ENCODE measurements at places on chromosomes 1 and 21. TPM values are rescaled to one million over a fixed set of nuclear protein-coding genes. Genes with fewer than 3 reads are reported as not detected.

DNA sequence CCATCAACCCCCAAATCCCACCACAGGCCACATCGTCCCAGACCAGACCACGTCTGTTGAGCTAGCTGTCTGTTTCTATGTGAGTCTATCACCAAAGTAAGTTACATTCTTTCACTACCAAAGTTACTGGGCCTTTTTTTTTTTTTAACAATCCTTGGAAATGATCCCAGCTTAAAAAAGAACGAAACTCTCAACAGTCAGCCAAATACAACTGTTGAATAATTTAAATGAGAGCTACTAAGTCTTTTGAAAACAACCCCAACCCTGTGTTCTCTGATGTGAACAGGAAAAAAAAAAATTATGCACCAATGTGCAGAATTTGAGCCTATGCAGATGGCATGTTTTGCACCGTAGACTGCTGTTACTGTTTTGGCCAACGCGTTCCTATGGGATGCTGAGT is 134.0 kb upstream of the ETS2 start:
- no peak for DNase-seq

DNA sequence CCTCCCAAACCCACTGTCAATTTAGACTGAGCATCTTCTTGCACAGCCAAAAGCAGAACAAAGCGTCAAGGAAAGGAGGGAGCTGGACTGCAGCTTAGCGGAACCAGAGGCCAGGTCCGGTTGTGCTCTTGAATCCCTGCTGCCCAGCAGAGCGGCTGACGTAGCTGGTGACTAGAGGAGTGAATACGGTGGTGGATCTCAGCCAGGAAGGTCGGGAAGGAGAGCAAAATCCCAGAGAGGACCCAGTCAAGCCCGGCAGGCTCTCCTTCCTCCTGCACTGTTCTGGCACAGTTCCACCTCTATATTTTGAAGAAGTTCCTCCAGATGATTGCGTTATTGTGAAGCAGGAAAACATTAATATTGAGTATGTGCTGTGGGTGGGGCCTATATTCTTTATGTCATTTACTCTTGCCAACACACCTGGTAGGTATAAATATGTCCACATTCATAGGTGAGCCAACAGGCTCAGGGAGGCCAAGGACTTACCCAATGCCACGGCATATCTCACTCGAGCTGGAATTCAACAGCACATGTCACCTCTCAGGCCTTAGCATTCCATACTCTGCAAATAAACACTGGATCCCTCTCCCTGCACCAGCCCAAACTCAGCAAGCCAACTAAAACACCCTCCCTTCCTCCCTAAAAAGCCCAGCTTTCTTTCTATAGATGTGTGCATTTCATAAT is 23.6 kb upstream of the ABCB10 start:
- peak; percentile 58 for DNase-seq

DNA sequence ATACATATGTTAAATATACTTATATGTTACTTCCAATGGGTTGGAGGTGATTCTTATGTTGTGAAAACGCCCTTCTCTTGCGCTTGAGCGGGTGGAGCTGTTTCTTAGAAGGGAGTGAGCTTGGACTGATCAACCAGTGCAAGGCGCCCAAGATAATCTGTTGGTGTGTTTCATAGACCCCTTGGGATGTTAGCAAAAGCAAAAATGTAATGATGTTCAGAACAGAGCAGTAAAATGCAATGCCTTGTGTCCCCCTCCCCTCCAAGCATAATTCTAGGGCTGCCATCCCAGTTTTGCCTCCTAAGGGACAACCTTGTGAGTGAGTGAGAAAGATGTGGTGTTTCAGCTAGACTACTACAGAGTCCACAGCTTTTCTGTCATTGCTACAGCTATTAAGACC is 6.2 kb upstream of the CD34 start:
- peak; percentile 47 for DNase-seq

- DNase-seq: peak; percentile 84
Measured at GRCh38 chr1:155166471-155167165, 6.5 kb downstream of the KRTCAP2 start.

- no peak for DNase-seq
Measured at GRCh38 chr1:154572468-154573167, 5.0 kb downstream of the CHRNB2 start.

- no peak for DNase-seq
Measured at GRCh38 chr1:100931716-100932115, 35.8 kb downstream of the SLC30A7 start.

GRCh38 chr1:54290506-54291184 is 90.7 kb downstream of the MRPL37 start:
- no peak for DNase-seq

DNA sequence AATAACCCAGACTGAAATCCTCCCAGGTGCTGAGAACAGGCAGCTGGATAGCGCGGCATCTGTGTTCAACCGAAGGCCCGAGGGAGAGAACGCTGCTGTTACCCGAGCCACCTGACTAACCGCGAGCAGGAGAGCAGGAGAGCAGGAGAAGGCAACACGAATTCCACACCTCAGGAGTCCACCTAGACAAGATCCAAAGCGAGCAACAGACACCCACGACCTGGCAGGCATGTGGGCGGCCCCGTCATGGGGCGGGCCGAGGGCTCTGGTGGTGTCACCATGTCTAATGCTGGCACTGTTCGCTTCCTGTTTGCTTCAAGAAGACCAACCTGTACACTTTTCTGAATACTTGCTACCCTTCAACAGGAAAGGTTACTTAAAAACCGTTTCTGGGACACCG is 20.9 kb upstream of the SPATC1L start:
- DNase-seq: no peak

GRCh38 chr1:228767636-228768354 is 32.5 kb downstream of the RHOU start:
- DNase-seq: no peak

DNA sequence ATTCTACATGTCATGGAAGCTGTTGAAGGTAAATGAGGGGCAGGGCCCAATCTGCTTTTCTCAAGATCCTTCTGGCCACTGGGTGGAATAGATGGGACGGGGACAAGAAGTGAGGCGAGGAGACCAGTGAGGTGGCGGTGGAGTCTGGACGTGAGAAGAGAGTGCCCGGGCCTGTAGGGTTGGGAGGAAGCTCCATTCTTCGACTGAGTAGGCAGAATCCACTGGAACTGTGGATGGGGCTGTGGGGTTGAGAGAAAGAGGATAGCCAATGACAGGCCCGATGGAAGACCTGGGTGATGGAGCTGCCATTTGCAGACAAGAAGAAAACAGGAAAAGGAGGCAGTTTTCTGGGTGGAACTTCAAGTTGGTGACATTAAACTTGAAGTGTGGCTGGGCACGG is 10.3 kb downstream of the SLC1A7 start:
- no peak for DNase-seq

DNA sequence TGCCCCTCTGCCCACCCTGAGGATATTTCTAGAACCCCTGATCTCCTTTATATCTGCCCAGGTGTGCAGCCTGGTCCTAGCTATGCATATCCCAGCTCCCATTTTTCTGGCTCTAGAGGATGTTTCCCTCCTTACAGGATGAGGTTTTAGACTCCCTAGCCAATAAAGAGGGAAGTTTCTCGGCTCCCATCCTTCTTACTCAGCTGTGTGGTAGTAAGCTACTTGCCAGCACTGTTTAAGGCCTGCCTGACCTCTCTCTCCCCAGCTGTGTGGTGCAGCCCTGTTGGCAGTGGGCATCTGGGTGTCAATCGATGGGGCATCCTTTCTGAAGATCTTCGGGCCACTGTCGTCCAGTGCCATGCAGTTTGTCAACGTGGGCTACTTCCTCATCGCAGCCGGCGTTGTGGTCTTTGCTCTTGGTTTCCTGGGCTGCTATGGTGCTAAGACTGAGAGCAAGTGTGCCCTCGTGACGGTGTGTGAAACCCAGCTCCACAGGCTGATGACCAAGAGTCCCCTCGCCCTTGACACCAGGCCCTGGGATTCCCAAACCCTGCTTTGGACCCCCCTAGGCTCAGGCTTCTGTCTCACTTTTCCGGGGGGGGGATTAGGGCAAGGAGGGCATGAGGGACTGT is 7.8 kb upstream of the P3R3URF start:
- no peak for DNase-seq

- no peak for DNase-seq
Measured at GRCh38 chr1:34361121-34361520, 184.4 kb downstream of the C1orf94 start.

GRCh38 chr1:65625528-65625927 is 167.2 kb upstream of the PDE4B start:
- DNase-seq: no peak

OLIG2 gene
- total RNA-seq: not detected

PLCH2 gene
- 0.25 TPM for total RNA-seq

POU2F1 gene
- 5.9 TPM for total RNA-seq

CALML6 gene
- total RNA-seq: not detected

CLCA4 gene
- total RNA-seq: not detected

FAM76A gene
- total RNA-seq: 12.3 TPM
